ENCODE measurements at places on chromosomes 5 and 9. TPM values are rescaled to one million over a fixed set of nuclear protein-coding genes. Genes with fewer than 3 reads are reported as not detected.
A peak's percentile ranks its signal among the peaks of the same experiment; 100 is the strongest.

DNA sequence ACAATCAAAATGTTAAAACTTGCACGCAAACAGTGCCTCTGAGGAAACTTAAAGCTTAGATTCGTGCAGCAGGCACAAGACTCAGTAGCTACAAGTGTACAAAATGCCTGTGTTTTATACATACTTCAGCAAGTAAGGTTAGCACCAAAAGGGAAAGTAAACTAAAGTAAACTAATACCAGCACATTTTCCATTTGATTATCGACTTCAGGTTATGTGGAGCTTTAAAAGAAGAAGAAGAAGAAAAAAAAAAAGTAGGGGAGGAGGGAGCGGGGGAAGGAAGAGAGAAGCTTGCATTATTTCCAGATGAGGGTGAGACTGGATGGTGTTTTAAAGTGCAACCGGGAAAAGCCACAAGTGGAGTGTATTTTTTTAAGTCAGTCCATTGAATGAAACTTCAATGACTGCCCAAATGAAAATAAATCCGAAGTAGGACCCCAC lies 596 bp upstream of the ADAMTS6 start:
- H3K27ac ChIP-seq, result peak overlapping the region; percentile 52
- DNase-seq, result no peak
- peaks cover 14% of the 10 kb centered on the region for H3K27me3 ChIP-seq
- H3K36me3 ChIP-seq, result no peaks in the 10 kb centered on the region
- peak overlapping the region; percentile 77 for H3K4me3 ChIP-seq
- H3K4me1 ChIP-seq, result no peaks in the 10 kb centered on the region

- no peaks in the 10 kb centered on the region for H3K4me1 ChIP-seq
- peaks cover 29% of the 10 kb centered on the region for H3K27me3 ChIP-seq
- no peak overlapping the region for H3K27ac ChIP-seq
- DNase-seq, result no peak
- no peaks in the 10 kb centered on the region for H3K36me3 ChIP-seq
- no peak overlapping the region for H3K4me3 ChIP-seq
These were observed 544.7 kb upstream of the KLF4 start for GRCh38 chr9:108033976-108034964.

ZNF782 gene
- 6.8 TPM for total RNA-seq

DNA sequence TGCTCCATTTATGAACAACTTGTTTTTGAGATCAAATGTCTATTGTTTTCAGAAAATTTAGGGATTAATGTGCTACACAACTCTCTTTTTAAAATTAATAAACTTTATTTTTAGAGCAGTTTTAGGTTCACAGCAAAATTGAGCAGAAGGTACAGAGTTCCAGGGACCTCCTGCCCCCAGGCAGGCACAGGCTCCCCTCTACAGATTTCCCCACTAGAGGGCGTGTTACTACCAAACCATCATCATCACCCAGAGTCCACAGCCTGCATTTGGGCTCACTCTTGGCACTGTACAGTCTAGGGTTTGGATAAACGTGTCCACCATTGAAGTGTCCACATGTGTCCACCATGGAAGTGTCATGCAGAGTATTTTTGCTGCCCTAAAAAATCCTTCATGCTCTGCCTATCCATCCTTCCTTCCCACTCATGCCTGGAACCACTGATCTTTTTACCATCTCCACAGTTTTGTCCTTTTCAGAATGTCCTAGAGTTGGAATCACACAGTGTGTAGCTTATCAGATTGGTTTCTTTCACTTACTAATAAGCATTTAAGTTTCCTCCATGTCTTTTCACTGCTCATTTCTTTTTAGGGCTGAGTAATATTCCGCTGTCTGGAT lies 61.7 kb downstream of the MRPL36 start:
- no peak overlapping the region for H3K27ac ChIP-seq
- DNase-seq, result peak; percentile 74
- no peaks in the 10 kb centered on the region for H3K4me1 ChIP-seq
- no peaks in the 10 kb centered on the region for H3K36me3 ChIP-seq
- no peak overlapping the region for H3K4me3 ChIP-seq

PPIC gene
- total RNA-seq, result 26.4 TPM

PLCXD3 gene
- total RNA-seq, result 41.8 TPM

DNA sequence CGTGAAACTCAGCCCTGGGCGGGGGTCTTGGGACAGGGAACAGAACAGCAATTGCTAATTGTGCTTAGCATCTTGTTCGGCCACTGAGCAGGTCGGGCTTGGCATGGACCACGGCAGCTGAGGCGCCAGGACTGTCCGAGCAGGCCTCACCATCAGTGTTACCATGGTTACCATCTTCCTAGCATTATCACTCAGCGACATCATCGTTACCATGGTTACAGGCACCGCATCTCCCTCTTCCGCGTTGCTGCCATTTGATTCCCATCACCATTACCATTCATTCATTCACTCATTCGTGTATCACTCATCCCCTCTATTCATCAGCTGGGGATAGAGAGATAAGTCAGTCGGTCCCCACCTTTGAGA lies 81.0 kb upstream of the ZBTB43 start:
- no peaks in the 10 kb centered on the region for H3K4me1 ChIP-seq
- H3K36me3 ChIP-seq, result no peaks in the 10 kb centered on the region
- DNase-seq, result peak; percentile 75
- no peak overlapping the region for H3K4me3 ChIP-seq

GRCh38 chr5:43209060-43209459 lies 17.0 kb downstream of the NIM1K start:
- DNase-seq, result no peak
- no peaks in the 10 kb centered on the region for H3K36me3 ChIP-seq
- H3K27ac ChIP-seq, result no peak overlapping the region
- no peak overlapping the region for H3K4me3 ChIP-seq

- H3K36me3 ChIP-seq, result no peaks in the 10 kb centered on the region
- H3K4me3 ChIP-seq, result no peak overlapping the region
- H3K27ac ChIP-seq, result no peak overlapping the region
- no peaks in the 10 kb centered on the region for H3K4me1 ChIP-seq
- H3K27me3 ChIP-seq, result no peaks in the 10 kb centered on the region
- no peak for DNase-seq
These were observed 60.5 kb downstream of the OLFM1 start for GRCh38 chr9:135147938-135148337.

SVEP1 gene
- total RNA-seq, result 0.44 TPM

DNA sequence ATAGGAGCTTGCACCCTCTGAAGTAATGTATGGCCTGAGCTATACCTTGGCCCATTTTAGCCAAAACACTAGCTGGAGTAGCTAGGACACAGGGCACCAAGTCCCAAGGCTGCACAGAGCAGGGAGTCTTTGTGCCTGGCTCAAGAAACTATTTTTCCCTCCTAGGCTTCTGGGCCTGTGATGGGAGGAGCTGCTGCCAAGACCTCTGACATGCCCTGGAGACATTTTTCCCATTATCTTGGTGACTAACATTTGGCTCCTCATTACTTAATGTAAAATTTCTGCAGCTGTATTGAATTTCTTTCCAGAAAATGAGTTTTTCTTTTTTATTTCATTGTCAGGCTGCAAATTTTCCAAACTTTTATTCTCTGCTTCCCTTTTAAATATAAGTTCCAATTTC lies 1099.2 kb downstream of the CDH18 start:
- no peaks in the 10 kb centered on the region for H3K4me1 ChIP-seq
- no peaks in the 10 kb centered on the region for H3K27me3 ChIP-seq
- no peak for DNase-seq
- H3K4me3 ChIP-seq, result no peak overlapping the region
- H3K27ac ChIP-seq, result no peak overlapping the region

DNA sequence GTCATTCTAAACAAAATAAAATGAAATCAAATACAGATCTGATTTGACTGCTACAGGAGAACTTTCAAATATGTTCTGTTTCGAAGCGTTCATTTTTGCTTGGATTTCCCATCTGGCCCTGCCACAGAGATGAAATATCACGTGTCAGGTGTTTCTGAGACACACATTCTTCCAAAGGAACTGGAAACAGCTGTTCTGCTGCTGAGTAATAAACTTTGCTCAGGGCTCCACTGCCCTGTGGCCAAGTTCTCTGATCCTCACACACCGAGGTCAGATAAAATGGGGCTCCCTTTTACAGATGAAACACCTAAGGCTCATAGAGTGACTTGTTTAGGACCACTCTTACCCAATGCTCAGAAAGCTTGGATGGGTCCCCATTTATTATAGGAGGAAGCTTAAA lies 42.5 kb downstream of the FRMPD1 start:
- H3K4me1 ChIP-seq, result no peaks in the 10 kb centered on the region
- no peak for DNase-seq
- H3K27ac ChIP-seq, result no peak overlapping the region
- H3K4me3 ChIP-seq, result no peak overlapping the region
- H3K27me3 ChIP-seq, result peaks cover 5% of the 10 kb centered on the region

- no peak within 1 kb of the TSS for H3K27ac ChIP-seq
- H3K36me3 ChIP-seq, result no peaks in the 10 kb centered on the region
- DNase-seq, result peak; percentile 87
- no peaks in the 10 kb centered on the region for H3K4me1 ChIP-seq
- H3K4me3 ChIP-seq, result peak within 1 kb of the TSS; percentile 74
- H3K27me3 ChIP-seq, result peaks cover 9% of the 10 kb centered on the region
These were observed at the start of gene RASGEF1C for GRCh38 chr5:180209137-180209581. Gene RASGEF1C (minus strand): TSS chr5:180209211. CDS start chr5:180138052, 71,159 bp downstream.

DNA sequence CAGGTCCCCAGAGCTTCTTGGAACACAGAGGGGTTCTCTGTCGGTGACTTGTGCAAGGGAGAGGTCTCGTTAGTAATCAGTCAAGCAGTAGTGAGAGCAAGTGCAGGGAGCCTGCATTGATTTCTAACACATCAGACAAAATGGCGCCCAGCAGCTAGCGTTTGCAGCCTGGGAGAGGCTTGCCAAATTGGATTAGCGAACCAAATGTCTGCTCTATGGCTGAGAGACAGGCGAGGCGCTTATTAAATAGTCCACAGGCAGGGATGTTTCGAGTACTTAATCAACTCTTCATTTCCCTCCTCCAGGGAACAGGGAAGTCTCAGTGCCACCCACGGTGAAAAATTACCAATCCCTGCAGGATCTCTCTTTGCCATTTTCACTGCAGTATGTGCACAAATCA lies 131.4 kb upstream of the SHB start:
- no peaks in the 10 kb centered on the region for H3K27me3 ChIP-seq
- DNase-seq, result no peak
- no peaks in the 10 kb centered on the region for H3K36me3 ChIP-seq
- H3K4me3 ChIP-seq, result no peak overlapping the region
- no peak overlapping the region for H3K27ac ChIP-seq

GRCh38 chr5:160665460-160665859 lies 186.6 kb downstream of the ATP10B start:
- H3K36me3 ChIP-seq, result no peaks in the 10 kb centered on the region
- DNase-seq, result no peak
- H3K4me1 ChIP-seq, result no peaks in the 10 kb centered on the region
- no peak overlapping the region for H3K4me3 ChIP-seq
- no peaks in the 10 kb centered on the region for H3K27me3 ChIP-seq
- H3K27ac ChIP-seq, result no peak overlapping the region

DNA sequence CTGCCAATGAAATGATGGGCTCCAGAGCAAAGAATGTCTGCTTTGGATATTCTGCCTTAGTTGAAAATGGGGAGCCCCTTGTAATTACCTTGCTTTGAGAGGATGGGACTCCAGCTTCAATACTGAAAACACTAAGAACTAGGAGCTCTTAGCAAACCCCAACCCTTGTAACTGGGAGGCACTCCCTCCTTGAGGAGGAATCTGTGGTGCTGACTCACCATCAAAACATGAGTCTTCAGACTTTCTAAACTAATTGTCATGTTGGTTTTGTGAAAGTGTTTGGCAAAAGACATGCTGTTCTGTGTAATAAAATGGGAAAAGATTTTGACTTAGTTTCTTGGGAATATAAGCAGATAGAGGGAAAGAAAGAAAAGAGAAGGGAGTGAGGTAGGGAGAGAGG lies 91.9 kb upstream of the PTPRD start:
- no peaks in the 10 kb centered on the region for H3K36me3 ChIP-seq
- no peak overlapping the region for H3K4me3 ChIP-seq
- DNase-seq, result no peak
- no peaks in the 10 kb centered on the region for H3K4me1 ChIP-seq
- H3K27me3 ChIP-seq, result no peaks in the 10 kb centered on the region
- H3K27ac ChIP-seq, result no peak overlapping the region

SLC35A4 gene
- total RNA-seq, result 61.6 TPM

DNA sequence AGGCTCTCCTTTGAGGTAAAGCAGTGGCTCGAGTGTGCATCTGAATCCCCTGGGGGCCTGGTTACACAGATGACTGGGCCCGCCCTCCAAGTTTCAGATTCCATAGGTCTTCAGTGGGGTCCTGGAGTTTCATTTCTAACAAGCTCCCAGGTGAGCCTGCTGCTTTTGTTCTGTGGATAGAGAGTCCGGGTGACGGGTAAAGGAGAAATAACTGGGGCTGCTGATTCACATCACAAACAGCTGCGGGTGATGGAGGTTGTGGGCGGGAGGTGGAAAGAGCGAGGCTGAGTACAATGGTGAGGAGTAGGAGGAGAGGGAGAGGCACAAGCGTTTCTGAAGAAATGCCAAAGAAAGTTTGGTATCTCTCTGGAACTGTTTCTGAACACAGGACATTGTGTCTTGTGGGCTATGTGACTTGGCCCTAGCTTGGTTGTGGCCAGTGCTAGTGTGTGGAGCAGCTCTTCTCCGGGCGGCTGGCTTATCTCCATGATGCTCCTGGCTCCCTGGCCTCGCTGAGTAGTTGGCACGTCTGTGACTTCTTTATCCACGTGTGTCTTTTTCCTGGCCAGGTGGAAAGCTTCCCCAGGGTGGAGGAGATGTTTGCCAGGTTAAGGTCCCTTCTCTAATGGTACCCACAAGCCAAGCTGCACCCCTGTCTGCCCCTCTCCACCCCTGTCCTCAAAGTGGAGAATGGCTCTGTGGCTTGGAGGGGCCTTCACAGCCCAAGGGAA lies 61.7 kb downstream of the HSPA4 start:
- H3K4me1 ChIP-seq, result peaks cover 3% of the 10 kb centered on the region
- H3K36me3 ChIP-seq, result no peaks in the 10 kb centered on the region
- H3K27ac ChIP-seq, result no peak overlapping the region
- H3K27me3 ChIP-seq, result no peaks in the 10 kb centered on the region
- DNase-seq, result no peak

GRCh38 chr9:93295456-93296076 lies 111.6 kb downstream of the WNK2 start:
- no peaks in the 10 kb centered on the region for H3K27me3 ChIP-seq
- H3K4me1 ChIP-seq, result no peaks in the 10 kb centered on the region
- no peaks in the 10 kb centered on the region for H3K36me3 ChIP-seq
- no peak for DNase-seq
- H3K27ac ChIP-seq, result no peak overlapping the region
- no peak overlapping the region for H3K4me3 ChIP-seq

DNA sequence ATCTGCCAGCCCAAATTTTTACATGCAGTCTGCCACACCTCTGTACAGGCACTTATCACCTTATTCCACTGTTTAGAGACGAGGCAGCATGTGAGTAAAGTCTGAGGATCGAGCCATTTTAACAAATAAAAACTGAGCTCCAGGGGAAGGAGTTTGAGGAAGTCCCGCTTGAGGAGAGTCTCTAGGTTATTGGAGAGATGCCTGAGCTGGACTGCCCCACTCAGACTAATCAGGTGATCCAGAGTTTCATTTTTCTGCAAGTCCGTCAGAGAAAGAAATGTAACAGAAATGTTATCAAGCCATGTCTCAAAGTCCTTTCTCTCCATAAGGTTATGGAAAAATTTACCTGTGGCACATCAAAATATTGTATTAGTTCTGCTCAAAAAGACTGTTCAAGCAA lies 5.3 kb downstream of the FBXW2 start:
- H3K36me3 ChIP-seq, result peaks cover 74% of the 10 kb centered on the region
- H3K27ac ChIP-seq, result no peak overlapping the region
- H3K4me1 ChIP-seq, result peaks cover 5% of the 10 kb centered on the region
- no peak overlapping the region for H3K4me3 ChIP-seq
- no peak for DNase-seq
